ENCODE measurements at places on chromosomes 3 and 15. TPM values are rescaled to one million over a fixed set of nuclear protein-coding genes. Genes with fewer than 3 reads are reported as not detected.

DNA sequence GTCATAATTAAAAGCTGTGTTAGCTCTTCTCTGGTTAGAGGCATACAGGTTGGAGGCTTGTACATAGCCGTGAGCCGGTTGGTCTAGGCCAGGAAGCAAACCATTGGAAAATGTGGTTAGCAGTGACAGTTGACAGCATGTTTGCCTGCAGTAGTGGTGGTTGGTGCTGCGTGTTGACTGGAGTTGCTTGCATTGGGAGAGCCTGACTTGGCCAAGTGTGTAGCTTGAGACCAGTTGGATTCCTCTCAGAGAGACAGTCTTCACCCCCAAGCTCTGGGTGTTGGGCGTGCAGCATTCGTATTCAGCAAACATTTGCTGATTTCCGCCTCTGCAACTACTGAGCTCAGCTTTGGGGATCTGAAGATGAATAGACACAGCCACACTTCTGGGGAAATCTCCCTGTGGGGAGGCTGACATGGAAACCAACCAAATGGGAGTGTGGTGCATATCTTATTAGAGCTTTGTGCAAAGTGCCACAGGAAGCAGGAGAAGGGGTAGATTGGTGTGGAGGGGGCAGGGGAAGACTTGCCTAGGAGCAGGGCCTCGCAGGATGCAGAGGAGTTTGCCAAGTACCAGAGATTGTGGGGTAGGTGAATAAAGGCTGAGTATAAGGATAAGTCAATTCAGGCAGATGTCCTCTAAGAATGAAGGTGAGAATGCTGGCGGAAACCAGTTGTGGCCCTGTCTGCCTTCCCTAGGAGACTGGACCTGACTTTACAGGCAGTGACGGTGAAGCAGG is 83.5 kb downstream of the IGF1R start:
- H3K4me3 ChIP-seq: no peak overlapping the region
- no peaks in the 10 kb centered on the region for H3K27me3 ChIP-seq
- H3K4me1 ChIP-seq: peaks cover 88% of the 10 kb centered on the region
- no peaks in the 10 kb centered on the region for H3K36me3 ChIP-seq

DNA sequence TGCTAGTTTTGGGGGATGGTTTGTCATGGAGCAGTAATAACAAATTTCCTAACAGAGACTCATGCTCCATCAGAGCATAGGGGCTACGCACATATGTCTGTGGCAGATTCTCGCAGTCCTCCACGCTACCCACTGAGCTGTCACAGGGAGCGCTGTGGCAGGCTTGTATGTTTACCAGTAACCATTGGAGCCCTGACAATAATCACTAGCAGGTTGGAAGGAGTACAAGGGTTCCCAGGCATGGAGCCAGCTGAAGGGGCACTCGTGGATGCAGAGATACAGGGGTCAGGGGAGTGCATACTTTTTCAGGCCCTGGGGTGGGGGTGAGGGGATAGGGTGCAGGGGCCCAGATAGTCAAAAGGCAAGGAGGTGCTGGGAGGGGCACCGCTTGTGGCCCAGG is 7.9 kb upstream of the GP9 start:
- DNase-seq: peak; percentile 64
- H3K36me3 ChIP-seq: no peaks in the 10 kb centered on the region

DNA sequence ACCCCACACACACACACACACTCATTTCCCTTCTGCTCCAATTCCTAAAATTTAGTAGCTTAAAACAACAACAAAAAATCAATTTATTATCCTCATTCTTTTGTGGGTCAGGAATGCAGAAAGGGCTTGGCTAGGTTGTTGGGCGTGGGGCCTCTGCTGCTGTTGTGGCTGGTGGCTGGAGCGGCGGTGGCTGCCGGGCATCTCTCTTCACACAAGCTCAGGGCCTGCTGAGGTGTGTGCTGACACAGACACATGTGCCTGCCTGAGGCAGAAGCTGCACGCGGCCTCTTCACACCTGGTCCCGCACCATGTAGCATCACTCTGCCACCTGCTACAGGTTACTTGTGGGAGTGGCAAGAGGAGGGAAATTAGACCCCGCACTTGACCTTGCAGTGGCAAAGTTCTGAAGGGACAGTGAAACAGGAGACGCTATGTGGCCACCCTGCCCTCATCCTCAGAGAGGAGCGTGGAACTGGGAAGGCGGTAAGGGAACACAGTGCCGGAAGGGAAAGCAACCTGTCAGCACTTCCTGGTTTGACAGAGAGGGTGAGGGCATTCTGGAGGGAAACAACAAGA is 64.0 kb upstream of the PRR20G start:
- peak; percentile 50 for DNase-seq
- no peak overlapping the region for H3K4me3 ChIP-seq
- no peaks in the 10 kb centered on the region for H3K4me1 ChIP-seq
- no peaks in the 10 kb centered on the region for H3K27me3 ChIP-seq
- no peaks in the 10 kb centered on the region for H3K36me3 ChIP-seq

The TMEM212 gene
- total RNA-seq: not detected

The ADCY5 gene
- 105 TPM for total RNA-seq

DNA sequence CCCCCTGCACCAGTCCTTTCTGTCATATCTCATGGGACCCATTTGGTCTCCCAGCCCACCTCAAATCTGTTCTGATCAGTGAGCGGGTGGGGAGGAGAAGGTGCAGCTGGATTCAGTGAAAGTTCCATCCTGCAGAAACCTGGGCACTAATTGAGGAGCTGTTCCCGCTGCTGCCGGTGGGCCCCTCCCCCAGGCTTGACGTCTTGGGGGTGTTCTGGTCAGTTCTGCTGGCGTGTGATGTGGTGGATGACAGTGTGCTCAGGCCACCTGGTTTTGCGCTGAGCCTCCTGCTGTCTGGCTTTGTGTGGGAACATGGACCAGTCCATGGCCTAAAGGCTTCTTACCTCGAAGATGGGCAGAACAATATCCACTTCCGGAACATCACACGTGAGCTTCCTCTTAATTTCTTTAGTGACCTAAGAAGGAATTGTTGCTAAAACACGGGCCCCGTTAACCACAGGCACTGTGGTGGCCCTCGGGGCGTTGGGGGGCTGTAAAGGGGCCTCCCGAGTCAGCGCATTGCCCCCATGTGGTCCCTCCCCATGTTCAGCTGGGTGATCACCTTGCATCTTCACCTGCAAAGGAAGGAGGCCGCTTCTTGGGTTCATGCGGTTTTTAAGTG is 59.7 kb downstream of the RGMA start:
- DNase-seq: peak; percentile 65
- no peak overlapping the region for H3K4me3 ChIP-seq
- no peaks in the 10 kb centered on the region for H3K27me3 ChIP-seq
- H3K36me3 ChIP-seq: peaks cover 27% of the 10 kb centered on the region
- H3K4me1 ChIP-seq: peaks cover 64% of the 10 kb centered on the region

GRCh38 chr3:42505849-42506410 is 3.5 kb downstream of the VIPR1 start:
- H3K27me3 ChIP-seq: no peaks in the 10 kb centered on the region
- H3K36me3 ChIP-seq: no peaks in the 10 kb centered on the region
- H3K4me3 ChIP-seq: no peak overlapping the region

DNA sequence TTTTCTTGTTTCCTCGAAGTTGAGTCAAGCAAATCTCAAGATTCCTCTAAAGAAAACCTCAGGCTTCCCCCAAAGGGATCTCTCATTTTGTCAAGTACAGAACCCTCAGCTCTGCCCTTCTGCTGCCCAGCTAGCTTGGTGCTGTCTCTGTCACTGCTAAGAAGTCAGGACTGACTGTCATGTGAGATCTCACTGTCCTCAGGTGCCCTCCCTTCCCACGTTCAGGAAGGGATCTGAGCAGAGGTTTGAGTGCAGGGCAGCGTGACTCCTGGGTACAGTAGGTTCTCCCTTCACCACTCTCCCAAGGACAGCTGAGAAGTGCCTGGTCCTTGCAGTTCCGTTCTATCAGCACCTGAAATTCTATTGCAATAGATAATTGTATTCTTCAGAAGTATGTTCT is 229.7 kb downstream of the SLCO3A1 start:
- H3K27ac ChIP-seq: no peak overlapping the region
- H3K27me3 ChIP-seq: no peaks in the 10 kb centered on the region
- no peaks in the 10 kb centered on the region for H3K36me3 ChIP-seq

GRCh38 chr3:63135367-63135766 is 142.7 kb upstream of the SYNPR start:
- no peaks in the 10 kb centered on the region for H3K4me1 ChIP-seq
- H3K27me3 ChIP-seq: no peaks in the 10 kb centered on the region
- H3K36me3 ChIP-seq: no peaks in the 10 kb centered on the region
- no peak overlapping the region for H3K4me3 ChIP-seq

DNA sequence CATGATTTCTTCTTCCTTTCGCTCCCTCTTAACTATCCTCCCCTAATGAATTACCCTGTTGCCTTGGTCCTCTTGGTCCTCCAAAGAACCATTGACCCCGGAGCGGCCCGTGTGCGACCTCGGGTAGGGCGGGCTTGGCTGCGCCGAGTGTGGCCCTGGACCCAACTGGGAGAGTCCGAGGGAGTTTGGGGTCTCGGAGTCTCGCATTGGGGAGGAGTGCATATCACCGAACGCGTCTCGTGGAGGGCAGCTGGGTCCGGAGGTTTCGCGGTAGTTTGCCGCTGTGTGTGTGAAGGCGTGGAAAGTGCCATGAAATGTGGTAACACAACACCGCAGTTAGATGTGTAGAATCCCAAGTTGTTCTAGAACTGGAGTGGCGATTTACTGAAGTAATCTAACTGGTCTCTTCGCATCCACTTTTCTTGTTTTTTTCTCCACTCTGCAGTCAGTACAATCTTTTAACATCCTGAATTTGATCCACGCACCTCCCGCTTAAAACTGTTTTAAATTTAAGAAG is 363 bp downstream of the GTF2E1 start:
- DNase-seq: no peak
- H3K27ac ChIP-seq: peak overlapping the region; percentile 96
- peak overlapping the region; percentile 81 for H3K4me3 ChIP-seq

DNA sequence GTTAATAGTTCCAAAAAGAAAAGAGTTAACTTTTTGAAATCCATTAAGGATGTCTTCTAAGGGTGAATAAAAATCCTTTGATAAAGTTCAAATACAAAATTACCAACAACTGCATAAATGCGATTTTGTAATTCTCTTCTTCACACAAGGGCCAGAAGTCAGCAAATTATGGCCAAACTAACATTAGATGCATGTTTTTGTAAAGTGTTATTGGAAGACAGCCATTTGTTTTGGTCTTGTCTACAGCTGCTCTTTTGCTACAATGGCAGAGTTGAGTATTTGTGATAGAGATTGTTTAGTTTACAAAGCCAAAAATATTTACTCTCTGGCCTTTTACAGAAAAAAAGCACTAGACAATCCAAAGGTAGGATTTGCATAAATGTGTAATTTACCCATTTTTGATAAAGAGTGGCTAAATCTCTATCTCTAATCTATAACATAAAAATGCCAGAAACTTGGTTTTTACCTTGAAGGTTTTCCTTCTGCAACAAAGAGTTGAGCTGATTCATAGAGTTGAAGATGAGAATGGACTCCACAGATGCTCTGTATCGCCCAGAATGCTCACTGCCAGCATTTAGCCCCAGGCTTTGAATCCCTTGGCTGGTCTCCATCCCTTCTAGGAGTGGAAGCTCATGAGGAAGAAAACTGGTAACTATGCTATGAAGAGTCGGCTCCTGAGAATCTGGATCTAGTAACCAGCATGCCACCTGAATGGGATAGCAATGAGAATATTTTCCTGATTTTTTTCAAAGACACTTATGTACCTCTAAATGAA is 64.5 kb downstream of the POLQ start:
- H3K27ac ChIP-seq: no peak overlapping the region
- no peaks in the 10 kb centered on the region for H3K4me1 ChIP-seq
- H3K4me3 ChIP-seq: no peak overlapping the region
- no peaks in the 10 kb centered on the region for H3K36me3 ChIP-seq
- DNase-seq: no peak
